Suppressor macrophage treated with lipopolysaccharide for 1 hour (primary cell): ENCODE measurements at places on chromosomes 13 and 19.

- DNase-seq, result no peak
Measured at GRCh38 chr13:23644126-23644419, 73.9 kb downstream of the TNFRSF19 start.

GRCh38 chr19:37413313-37414084 lies 42.6 kb downstream of the ZNF527 start:
- DNase-seq, result no peak

DNA sequence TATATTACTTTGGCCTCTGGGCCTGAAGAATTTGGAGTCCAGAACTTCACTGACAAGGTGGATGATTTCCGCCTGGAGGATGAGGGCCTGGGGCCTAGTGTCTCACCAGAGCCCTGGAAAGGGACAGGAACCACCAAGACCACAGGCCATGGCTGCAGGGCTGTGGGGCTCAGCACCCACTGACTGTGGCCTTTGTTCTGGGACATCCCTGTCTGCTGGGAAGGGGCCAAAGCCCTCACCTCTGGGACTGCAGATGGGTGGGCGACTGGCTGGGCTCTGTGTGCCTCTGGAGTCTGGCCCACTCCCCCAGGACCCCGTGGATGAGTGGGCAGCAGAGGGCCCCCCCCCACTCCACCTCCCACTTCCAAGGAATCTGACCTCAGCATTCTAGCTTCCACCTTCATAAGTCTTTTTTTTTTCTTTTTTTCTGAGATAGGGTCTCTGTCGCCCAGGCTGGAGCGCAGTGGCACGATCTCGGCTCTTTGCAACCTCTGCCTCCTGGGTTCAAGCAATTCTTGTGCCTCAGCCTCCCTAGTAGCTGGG lies 20.3 kb downstream of the CHST8 start:
- no peak for DNase-seq

DNA sequence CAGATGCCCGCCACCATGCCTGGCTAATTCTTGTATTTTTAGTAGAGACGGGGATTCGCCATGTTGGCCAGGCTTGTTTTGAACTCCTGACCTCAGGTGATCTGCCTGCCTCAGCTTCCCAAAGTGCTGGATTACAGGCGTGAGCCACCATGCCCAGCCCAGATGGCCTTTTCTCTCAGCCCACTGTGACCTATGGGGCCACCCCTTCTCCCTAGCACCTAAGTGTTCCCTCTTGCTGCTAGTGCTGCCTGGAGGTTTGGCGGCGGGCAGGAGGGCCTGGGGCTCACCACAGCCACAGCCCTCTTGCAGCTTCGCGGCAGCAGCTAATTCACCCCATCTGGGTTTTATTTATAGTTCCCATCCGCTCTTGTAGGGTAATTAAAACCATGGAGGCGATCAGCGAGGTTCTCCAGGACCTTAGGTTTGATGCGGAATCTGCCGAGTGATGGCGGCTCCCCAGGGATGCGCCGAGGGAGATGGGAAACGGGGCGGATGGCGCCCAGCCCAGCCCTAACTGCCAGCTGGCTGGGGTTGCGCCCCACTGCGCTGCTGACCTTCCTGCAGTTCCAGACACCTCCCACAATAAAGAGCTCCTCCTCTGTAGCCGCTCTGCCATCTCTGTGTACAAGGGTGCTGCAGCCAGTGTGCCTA lies 3.3 kb downstream of the REX1BD start:
- DNase-seq, result no peak

- no peak for DNase-seq
Measured at GRCh38 chr13:29674532-29674931, 79.0 kb upstream of the SLC7A1 start.

GRCh38 chr13:77519808-77520207 lies 15.7 kb upstream of the SCEL start:
- peak; percentile 19 for DNase-seq

- no peak for DNase-seq
Measured at GRCh38 chr13:109180905-109181425, 551.6 kb downstream of the MYO16 start.

GRCh38 chr19:54574527-54575056 lies 1.0 kb downstream of the LILRA2 start:
- peak; percentile 46 for DNase-seq

- DNase-seq, result peak; percentile 97
Measured at GRCh38 chr13:23146811-23147625, 33.8 kb upstream of the SGCG start.

- no peak for DNase-seq
Measured at GRCh38 chr19:38209152-38209551, 14.9 kb downstream of the DPF1 start.

DNA sequence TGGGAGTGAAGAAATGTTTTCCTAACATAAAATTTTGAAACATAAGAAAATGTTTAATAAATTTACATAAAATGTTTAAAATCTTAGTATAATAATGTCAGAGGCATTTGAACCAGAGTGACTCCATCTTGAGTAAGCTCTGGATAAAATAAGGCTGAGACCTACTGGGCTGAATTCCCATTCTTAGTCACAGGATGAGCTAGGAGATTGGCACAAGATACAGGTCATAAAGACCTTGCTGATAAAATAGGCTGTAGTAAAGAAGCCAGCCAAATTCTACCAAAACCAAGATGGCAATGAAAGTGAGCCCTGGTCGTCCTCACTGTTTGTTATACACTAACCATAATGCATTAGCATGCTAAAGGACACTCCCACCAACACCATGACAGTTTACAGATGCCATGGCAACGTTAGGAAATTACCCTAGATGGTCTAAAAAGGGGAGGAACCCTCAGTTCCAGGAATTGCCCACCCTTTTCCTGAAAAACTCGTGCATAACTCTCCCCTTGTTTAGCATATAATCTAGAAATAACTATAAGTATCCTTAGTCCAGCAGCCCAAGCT lies 1184.0 kb downstream of the UQCRFS1 start:
- no peak for DNase-seq

- no peak for DNase-seq
Measured at GRCh38 chr19:27765912-27766725, 1446.8 kb downstream of the UQCRFS1 start.

GRCh38 chr19:41030651-41031050 lies 39.6 kb downstream of the CYP2B6 start:
- DNase-seq, result no peak

- DNase-seq, result peak; percentile 22
Measured at GRCh38 chr13:46687810-46688209, 109.2 kb downstream of the ESD start.

DNA sequence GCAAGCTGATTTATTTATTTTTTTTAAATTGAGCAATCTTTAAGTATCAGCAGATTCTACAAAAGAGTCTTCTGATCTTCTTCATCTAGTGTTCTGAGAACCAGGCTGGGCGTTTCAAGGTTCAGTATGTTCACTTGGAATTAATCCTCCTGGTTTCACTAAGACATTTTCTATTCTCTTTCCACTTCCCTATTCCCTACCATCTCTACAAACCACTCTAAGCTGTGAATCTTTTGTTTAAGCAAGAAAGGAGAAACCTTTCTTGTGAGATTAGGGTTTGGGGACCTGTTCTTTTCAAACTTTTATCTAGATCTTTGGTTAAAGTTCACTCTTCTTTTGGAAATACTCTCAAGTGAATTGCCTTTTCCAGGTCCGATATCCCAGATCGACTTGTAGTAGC lies 59.3 kb downstream of the URI1 start:
- peak; percentile 2 for DNase-seq

DNA sequence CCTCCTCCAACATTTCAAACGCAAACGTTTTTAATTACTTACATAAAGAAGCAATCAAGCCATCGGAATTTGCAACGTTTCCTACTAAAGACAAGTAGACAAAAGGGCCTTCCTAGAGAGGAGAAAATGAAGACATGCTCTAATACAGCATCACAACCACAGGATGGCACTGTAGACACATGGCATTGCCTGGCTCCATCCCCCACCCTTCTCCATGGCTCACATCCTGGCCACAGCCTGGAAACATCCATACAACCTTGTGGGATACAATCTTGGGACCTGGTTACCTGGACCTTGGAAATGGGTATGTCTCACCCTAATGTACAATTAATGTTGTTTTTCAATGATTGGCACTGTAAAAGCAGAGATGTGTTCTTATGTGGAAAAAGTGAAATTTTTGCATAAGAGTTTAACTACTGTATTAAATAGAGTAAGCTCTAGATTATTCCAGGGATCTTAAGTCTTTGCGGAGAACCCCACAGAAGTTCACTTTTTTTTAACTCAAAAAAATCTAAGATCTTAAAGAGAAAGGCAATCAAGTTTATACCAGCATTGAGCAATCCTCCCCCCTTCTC lies 21.5 kb downstream of the EBPL start:
- peak; percentile 51 for DNase-seq

- DNase-seq, result peak; percentile 18
Measured at GRCh38 chr13:33367926-33368325, 82.4 kb upstream of the STARD13 start.

GRCh38 chr13:92175330-92175729 lies 776.9 kb downstream of the GPC5 start:
- DNase-seq, result peak; percentile 56

DNA sequence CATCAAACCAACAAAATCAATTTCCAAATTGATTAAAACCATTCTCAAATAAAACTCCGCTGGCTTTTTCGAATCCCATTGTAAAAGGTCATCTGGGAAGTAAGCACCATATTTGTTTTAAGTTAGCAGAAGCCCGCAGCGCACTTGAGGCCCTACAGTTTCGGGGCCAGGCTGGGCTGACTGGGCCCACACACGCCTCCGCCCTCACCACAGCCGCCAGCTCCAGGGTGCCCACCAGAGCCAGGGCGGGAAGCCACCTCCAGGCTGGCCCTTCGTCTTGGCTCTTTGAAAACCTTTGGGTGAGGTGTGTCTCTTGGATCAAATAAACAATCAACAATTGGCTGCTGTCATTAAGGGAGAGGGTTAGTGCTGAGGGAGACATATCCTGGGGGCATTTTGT lies 133.3 kb downstream of the SOX1 start:
- no peak for DNase-seq

GRCh38 chr13:59318320-59318930 lies 845.3 kb downstream of the DIAPH3 start:
- DNase-seq, result peak; percentile 75

DNA sequence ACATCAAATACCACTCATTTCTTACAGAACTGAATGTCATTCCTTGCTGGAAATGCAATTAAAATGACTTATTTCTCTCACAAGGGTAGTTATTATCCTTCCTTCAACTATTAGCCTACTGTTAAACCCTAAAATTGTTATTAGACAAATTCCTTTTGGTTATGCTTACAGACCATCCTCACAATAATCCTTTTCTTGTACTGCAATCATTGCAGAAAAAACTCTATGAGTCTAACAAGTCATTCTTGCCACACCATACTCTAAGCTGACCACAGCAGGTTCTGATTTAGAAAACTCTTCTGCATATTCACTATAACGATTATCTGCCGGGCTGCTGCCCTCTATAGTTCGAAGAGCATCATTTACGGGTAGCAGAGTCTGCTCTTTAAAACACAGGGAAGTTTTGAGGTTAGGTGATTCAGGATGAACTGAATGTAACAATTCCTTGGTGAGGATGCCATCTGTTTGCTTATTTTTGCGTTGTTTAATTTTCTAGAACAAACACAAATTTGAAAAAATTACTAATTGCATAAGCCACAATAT lies 38.2 kb downstream of the MTMR6 start:
- DNase-seq, result peak; percentile 65
